ENCODE measurements at places on chromosomes 16 and 17. TPM values are rescaled to one million over a fixed set of nuclear protein-coding genes. Genes with fewer than 3 reads are reported as not detected.

USP43 gene
- total RNA-seq, result not detected

NPIPB9 gene
- total RNA-seq, result 1.5 TPM

CNTNAP1 gene
- 53.1 TPM for total RNA-seq

KCNH6 gene
- 0.06 TPM for total RNA-seq

CMTM3 gene
- total RNA-seq, result 26.6 TPM

TBC1D10B gene
- 26.9 TPM for total RNA-seq

JPH3 gene
- total RNA-seq, result 0.44 TPM

TRPV2 gene
- total RNA-seq, result 30.8 TPM

TPPP3 gene
- not detected for total RNA-seq

CD300LB gene
- total RNA-seq, result not detected

C16orf46 gene
- total RNA-seq, result not detected

DHX40 gene
- total RNA-seq, result 48.0 TPM

C17orf75 gene
- 23.2 TPM for total RNA-seq

ADGRG1 gene
- 33.0 TPM for total RNA-seq

CCDC40 gene
- total RNA-seq, result 3.2 TPM

FBXW10B gene
- total RNA-seq, result 0.32 TPM

GGA2 gene
- total RNA-seq, result 37.1 TPM

C17orf78 gene
- total RNA-seq, result not detected

ITGAD gene
- total RNA-seq, result not detected

GFOD2 gene
- 62.6 TPM for total RNA-seq

ZPBP2 gene
- not detected for total RNA-seq

MFAP4 gene
- total RNA-seq, result not detected

ANKRD40CL gene
- not detected for total RNA-seq

OR1F1 gene
- total RNA-seq, result not detected

B4GALNT2 gene
- under 0.01 TPM for total RNA-seq

KCTD11 gene
- 2.3 TPM for total RNA-seq

NOL3 gene
- total RNA-seq, result 6.8 TPM

DPEP3 gene
- not detected for total RNA-seq

All from bladder microvascular endothelial cell (primary cell).